Right forelimb (tissue), 1 donor: ENCODE measurements at places on chromosomes 16 and 17.

DNA sequence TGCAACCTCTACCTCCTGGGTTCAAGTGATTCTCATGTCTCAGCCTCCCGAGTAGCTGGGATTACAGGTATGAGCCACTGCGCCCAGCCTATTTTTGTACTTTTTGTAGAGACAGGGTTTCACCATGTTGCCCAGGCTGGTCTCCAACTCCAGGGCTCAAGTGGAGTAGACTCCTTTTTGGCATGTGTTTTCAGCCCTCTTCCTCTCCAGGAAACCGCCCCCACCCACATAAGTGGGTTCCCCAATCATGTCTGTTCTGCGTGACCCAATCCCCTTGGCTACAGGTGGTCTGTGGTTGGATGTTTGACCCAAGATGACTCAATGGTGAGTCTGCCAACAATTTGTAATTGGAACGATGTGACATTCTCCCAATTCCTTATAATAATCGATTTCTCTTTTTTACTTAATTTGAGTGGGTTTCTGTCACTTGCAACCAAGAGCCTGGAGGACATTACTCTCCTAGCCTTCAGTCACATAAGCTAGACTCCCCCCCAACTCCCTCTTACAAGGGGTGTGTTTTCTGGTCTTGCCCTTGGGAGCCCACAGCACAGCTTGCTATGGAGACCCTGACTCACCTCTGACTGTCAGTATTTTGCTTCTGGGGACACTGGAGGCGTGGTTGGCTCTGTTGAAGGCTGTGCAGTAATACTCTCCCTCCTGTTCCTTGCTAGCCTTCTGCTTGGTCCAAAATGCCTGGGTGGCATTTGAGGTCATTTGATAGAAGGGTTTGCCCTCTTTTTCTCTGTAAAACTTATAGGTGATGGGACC is 34.9 kb downstream of the PECAM1 start:
- no peak for DNase-seq

- DNase-seq = no peak
Measured at GRCh38 chr17:58007781-58008706, 998 bp upstream of the SRSF1 start.

DNA sequence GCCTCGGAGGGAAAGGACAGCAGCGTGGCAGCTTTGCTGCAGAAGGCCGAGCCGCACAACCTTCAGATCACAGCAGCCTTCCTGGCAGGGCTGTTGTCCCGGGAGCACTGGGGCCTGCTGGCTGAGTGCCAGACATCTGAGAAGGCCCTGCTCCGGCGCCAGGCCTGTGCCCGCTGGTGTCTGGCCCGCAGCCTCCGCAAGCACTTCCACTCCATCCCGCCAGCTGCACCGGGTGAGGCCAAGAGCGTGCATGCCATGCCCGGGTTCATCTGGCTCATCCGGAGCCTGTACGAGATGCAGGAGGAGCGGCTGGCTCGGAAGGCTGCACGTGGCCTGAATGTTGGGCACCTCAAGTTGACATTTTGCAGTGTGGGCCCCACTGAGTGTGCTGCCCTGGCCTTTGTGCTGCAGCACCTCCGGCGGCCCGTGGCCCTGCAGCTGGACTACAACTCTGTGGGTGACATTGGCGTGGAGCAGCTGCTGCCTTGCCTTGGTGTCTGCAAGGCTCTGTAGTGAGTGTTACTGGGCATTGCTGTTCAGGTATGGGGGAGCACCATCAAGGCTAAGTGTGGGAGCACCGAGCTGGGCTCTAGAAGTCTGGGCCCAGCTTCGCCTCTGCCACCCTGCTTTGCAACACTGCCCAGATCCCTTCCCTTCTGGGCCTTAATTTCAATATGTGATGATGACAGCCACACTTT is 18.6 kb downstream of the NOD2 start:
- peak; percentile 75 for DNase-seq

- DNase-seq = no peak
Measured at GRCh38 chr17:57264776-57265175, 8.5 kb downstream of the MSI2 start.

GRCh38 chr17:177762-178161 is 3.7 kb downstream of the DOC2B start:
- no peak for DNase-seq

DNA sequence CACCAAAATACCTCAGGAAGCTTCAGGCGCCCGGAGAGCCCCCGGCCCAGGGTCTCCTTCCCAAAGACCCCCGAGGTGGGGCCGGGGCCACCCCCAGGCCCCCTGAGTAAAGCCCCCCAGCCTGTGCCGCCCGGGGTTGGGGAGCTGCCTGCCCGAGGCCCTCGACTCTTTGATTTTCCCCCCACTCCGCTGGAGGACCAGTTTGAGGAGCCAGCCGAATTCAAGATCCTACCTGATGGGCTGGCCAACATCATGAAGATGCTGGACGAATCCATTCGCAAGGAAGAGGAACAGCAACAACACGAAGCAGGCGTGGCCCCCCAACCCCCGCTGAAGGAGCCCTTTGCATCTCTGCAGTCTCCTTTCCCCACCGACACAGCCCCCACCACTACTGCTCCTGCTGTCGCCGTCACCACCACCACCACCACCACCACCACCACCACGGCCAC is 6.7 kb upstream of the TMEM88 start:
- DNase-seq = no peak

- no peak for DNase-seq
Measured at GRCh38 chr16:4500272-4500671, 24.1 kb downstream of the HMOX2 start.

DNA sequence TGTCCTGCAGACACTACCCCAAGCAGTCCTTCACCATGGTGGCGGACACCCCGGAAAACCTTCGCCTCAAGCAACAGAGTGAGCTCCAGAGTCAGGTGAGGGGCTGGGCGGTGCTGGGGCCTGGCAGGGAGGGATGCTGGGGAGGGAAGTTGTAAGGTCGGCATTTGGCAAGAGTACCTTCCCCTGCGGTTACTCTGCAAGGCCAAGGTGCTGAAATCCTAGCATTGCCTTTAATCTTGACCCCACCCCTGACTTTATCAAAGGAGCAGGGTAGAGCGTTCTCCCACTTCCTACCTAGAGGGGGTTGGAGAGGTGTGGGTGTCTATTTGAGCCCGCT is 20.5 kb downstream of the LASP1 start:
- no peak for DNase-seq

DNA sequence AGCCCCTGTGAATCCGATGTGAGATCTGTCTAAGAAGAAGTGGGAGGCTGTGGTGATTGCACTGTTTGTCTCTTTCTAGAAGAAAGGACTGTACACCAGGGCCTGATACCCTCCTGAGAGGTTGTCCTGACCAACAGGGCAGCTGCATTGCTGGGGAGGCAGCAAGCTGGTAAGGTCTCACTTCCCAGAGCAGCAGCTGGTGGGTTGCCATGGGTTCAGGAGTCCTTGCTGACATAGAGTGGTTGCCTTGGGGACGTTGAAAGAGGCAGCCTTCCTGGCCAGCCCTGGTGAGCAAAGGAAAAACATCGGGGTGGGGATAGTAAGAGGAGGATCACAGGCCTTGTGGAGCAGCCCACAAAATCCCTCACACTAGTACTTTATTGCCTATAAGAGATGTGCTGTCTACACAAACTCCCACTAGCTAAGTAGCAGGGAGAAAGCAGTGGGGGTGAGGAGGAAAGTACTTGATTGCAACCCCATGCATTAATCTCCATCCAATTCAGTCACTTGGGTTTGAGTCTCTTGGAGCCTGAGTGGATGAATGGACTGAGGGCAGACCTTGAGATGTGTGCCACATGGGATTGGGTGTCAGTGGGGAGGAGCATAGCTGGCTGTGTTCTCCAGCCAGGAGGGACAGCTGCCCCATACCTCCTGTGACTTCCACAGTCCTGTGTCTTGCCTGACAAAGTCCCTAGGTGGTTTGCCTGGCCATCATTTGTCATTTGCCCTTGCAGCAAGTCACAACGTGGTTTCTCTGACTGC is 143.8 kb upstream of the RPL38 start:
- DNase-seq = no peak

DNA sequence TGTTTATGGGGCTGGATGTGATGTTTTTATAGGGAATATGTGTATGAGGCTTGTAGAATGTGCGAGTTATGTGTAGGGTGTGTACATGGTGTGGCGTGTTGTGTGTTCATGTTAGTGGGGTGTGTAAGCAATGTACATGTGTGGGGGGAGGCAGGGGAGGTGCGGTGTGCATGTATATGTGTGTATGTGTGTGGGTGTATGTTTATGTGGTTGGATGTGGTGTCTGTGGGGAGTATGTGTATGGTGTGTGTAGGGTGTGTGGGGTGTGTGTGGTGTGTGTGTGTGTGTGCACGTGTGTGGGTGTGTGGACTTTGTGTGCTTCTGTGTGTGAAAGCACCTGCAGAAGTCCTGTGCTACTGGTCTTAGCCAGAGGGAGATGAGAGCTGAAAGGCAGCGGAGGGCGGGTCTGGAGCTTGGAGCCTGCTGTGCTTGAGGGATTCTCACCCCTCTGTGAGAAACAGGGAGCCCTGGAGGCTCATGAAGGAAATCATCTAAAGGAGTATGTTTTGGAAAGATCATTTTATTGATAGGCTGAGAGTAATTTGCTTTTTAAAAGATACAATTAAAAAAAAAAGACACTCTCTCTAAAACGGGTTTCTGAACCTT is 222.7 kb downstream of the HS3ST4 start:
- DNase-seq = no peak

DNA sequence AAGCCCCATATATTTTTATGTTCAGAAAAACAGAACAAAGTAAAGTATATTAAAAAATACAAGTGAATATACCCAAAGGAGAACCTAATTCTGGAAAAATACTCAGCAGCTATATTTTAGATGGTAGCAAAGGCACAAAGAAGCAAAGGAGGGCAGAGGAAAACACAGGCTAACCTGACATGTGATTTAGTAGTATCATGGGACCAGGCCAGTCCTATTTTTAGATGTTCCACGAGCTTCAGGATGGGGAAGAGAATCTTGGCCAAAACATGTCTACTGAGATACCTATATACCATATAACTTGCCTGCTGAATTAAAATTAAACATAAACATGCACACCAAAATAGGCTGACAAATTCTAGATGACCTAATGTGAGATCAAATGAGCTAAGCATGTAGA is 32.9 kb downstream of the SMYD4 start:
- no peak for DNase-seq

- DNase-seq = no peak
Measured at GRCh38 chr16:28569021-28569420, 15.3 kb downstream of the SGF29 start.

DNA sequence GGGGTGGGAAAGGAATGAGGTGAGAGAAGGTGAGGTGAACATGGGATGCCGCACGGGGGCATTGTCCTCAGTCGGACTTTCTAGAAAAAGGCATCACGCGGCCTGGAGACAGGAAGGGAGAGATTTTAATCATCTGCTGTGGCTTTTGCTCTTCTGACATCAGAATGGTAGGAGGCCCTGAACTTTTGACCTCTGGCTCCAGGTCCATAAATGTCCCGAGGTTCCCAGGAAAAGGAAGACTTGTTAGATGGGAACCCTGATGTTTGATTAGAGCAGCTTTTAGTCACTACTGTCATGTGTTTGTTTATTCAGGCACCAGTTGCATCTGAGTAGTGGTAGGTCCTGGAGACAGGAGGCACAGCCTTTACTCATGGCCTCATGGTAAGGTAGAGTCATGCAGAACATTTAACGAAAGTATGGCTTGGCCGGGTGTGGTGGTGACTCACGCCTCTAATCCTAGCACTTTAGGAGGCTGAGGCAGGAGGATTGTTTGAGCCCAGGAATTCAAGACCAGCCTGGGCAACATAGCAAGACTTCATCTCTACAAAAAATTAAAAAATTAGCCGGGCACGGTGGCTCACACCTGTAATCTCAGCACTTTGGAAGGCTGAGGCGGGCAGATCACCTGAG is 203.1 kb downstream of the MSI2 start:
- DNase-seq = no peak

GRCh38 chr17:77409282-77410161 is 268.8 kb downstream of the SEC14L1 start:
- peak; percentile 87 for DNase-seq

GRCh38 chr16:61195006-61195405 is 841.2 kb downstream of the CDH8 start:
- DNase-seq = no peak

DNA sequence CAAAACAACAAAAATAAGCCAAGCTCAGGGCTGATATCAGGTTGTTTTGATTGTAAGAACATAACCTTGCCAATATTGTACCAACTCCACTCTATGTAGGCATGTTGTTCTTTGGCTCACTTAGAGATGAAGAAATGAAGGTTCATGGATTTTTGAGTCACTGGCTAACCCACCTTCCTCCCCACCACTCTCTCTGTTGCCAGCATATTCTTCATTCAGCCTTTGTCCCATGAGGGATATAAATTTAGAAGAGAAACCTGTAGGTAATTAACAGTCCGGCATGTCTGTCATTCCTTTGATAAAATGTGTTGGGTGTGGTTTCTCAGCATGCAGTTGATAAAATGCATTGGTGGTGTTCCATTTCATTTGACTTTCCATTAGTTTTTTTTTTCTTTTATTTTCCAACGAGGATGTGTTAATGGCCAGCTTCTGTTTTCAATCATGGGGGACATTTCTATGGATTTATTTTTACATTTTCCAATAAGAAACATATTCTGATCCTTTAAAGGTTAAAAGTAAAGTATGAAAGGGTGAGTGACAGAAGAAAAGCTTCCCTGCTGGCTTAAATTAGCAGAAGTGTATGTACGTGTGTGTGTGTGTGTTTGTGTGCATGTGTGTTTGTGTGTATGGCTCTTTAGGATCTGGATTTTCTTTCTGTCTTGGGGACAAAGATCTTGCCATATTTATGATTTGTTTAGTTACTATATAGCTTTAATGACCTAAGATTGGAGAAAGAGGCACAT is 166.2 kb upstream of the KCNJ16 start:
- no peak for DNase-seq
